Temporal lobe (tissue), 4 donors: ENCODE measurements at places on chromosomes 5 and 9. TPM values are rescaled to one million over a fixed set of nuclear protein-coding genes. Genes with fewer than 3 reads are reported as not detected.

Gene FOXI1
- not detected for total RNA-seq

Gene GAPT
- total RNA-seq: 0.25 TPM

Gene CCNJL
- total RNA-seq: 2.2 TPM

Gene CREBRF
- total RNA-seq: 21.1 TPM

Gene PCDH1
- 49.2 TPM for total RNA-seq

Gene NR2F1-AS1
- 50.4 TPM for total RNA-seq

Gene ZNF883
- 29.0 TPM for total RNA-seq

Gene RALGDS
- 92.0 TPM for total RNA-seq

Gene RMRP
- total RNA-seq: 65,531 TPM

Gene HTR4
- 0.49 TPM for total RNA-seq

Gene RAI14
- 26.1 TPM for total RNA-seq

Gene TAF11L7
- not detected for total RNA-seq

Gene COL15A1
- 8.4 TPM for total RNA-seq
